Fibroblast of the conjunctiva (primary cell): ENCODE measurements at places on chromosomes 6 and 20.

DNA sequence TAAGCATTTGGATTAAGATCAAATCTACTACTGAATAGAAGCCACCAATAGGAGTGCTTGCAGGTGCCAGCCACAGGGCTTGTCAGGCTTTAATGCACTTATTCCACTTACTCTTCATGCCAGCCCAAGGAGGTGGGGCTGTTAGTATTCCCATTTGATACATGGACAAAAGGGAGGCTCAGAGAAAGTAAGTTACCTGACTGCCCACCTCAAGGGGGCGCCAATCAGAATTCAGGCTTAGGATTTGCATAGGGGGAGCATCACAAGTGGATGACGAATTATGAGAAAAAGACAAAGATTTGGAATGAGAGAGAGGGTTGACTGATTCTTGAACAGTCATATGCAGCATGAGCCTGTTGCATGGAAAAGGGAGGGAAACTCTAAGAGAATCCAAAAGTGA is 188.4 kb upstream of the TSHZ2 start:
- DNase-seq, result no peak

DNA sequence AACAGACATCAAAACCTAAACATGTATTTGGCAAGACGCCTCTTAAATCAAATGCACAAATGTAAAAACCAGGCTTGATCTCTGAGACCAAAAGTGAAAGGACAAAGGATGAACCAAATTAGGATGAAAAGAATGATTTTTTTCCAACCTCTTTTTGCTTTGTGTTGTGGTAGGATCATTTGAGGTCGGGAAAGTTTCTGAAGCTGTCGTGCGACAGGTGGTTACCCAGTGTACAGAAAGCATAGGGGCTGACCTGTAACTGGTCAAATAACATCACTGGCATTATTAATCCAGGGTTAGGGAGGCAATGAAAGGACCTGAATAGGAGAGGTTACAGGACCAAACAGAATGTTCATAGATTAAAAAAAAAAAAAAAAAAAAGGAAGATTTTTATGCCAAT is 18.1 kb upstream of the NOL7 start:
- no peak for DNase-seq

- no peak for DNase-seq
Measured at GRCh38 chr6:118746825-118747174, 95.4 kb upstream of the CEP85L start.

DNA sequence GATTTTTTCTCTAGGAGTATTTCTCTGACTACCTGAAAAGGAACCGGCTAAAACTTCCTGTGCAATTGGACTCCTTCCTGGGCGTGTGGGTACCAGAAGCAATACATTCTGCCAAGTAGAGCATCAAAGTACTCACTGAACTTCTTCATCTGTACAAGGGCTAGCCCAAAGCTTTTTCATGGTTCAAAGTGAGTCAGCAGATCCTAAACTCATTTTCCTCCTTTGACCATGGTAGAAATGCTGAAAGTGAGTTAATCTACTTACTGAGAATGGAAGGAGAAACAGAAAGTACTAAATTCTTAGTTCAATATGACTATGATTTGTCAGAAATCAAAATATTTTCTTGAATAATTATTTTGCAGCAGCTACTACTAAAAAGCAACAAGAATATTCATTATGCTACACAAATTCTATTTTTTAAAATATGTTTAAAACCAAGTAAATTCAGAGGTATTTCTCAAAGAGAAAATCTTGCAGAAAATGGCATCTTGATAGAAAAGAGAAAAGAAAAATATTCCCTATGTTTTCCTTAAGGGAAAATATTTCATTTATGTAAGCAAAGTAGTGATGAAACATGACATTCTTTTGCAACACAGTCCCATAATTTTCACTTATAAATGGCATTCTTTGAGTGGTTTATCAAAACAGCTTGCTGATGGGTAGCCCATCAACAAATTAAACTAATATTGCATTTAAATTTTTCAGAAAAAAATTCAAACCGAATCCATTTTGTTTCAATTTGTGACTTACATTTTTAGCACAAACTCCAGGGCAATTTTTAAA is 3.7 kb upstream of the BEND6 start:
- DNase-seq, result no peak

GRCh38 chr20:35947907-35948306 is 6.4 kb downstream of the SCAND1 start:
- DNase-seq, result no peak

GRCh38 chr20:10921491-10922010 is 247.8 kb upstream of the JAG1 start:
- no peak for DNase-seq

DNA sequence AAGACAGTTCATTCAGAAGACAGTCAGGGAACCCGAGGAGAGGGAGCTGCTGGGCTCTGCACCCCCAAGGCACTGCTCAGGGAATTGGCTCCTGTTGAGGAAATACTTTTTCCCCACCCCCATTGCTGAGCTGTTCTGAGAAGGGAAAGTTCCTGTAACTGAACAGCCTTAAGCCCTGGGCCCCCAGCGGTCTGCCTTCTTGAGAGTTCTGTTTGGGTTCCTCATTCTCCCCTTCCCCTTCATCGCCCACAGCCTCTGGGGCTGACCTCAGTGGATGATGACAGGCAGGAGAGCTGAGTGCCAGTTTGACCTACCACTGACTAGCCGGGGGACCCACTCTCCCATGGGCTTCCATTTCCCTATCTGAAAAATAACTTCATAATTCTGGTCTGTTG is 10.7 kb downstream of the HCK start:
- no peak for DNase-seq

DNA sequence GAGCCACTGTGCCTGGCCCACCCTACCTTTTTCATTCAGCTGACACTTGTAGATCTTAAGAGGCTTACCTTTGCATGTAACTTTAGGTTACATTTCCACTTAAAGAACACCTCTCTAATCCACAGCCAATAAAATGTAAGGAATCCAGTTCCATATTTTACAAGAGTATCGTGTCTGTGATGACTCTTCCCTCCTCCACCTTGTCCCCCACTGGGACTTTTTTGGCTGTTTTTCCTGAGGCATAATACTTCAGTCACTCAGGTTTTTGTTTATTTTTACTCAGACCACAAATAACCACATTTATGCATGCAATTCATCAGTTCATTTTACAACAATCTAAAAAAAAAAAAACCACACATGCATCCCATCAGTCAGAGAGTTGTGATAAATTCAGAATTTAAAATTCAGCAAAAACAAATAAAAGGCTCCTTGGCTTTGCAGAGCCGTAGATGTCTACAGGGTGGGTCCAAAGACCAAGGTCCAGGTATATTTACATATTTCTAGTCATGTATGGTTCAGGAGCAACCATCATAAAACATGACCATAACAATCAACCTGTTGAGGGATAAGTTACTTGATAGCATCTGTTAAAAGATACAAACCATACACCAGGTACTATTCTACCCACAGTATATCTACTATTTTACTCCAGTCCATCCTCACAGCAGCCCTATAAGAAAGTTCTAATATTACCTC is 9.9 kb downstream of the ATXN1 start:
- DNase-seq, result no peak

- no peak for DNase-seq
Measured at GRCh38 chr6:112939563-112939962, 592.4 kb downstream of the RFPL4B start.

DNA sequence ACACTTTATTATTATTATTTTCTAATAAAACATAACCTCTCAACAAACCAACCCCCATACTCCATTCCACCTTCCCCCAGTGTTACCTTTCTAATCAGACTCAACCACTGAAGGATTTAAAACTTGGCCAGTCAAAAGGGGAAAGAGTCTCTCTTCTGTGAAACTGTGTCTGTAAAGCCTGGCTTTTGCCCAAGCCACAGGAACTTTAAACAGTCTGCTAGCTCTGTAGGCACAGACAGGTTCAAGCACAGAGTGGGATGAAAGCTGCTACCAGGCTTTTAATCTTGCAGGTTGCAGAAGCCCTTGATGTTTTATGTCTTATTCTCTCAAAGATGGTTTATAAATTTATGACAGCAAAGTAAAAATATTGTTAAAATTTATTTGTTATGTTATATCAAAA is 585.7 kb downstream of the TENT5A start:
- peak; percentile 12 for DNase-seq

DNA sequence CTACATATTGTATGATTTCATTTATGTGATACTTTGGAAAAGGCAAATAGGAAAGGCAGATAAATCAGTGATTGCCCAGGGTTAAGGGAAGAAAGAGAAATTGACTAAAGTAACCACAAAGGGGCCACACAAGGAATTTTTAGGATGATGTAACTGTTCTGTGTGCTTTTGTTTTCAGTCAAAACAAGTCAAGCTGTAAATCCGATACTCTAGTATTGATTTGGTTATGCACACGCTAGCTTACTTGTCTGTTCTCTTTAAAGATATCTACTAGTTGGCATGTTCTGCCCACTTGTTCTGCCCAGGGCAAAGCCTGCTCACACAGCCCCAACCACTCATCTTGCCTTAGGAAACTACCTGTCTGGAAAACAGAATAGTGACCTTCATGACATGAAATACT is 6.4 kb downstream of the FBXL4 start:
- DNase-seq, result no peak

- DNase-seq, result no peak
Measured at GRCh38 chr6:12081771-12082170, 69.7 kb downstream of the HIVEP1 start.

DNA sequence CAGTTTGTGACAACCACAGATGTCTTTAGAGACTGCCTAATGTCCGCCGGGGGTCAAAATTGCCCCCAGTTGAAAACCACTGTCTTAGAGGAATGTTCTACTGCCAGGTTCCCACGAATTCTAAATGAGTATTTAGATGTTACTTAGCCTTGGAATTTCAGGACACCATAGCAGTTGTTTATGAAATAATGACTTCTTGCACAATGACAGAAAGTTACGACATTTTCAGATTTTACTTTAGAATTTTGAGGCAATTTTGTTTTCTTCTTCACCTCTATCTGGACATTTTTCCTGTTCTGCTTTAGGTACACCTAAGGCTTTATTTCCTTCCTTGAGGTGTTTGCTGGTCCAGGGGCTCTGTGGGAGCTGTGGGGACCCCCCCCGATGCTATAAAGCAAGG is 83.4 kb downstream of the CCDC170 start:
- no peak for DNase-seq

GRCh38 chr20:61514396-61514795 is 262.3 kb downstream of the CDH4 start:
- no peak for DNase-seq

DNA sequence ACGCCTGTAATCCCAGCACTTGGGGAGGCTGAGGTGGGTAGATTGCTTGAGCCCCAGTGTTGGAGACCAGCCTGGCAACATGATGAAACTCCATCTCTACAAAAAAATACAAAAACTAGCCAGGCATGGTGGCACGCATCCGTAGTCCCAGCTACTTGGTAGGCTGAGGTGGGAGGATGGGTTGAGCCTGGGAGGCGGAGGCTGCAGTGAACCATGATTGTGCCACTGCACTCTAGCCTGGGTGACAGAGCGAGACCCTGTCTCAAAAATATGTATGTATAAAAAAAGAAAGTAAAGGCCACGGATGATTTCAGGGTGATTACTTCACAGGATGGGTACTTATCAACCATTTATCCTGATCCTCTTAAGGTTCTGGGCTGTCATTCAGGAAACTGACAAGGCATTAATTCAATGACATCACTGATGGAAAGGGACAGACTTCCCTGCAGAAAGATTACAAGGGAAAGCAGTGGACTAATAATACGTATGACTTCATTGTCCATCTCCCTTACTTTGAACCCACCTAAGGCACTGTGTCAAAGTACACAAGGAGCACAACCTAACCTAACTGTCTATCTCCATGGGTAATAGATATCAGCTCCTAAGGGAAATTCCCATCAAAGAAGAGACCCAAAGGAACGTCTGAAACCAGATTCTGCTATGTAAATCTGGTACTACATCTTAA is 61.2 kb downstream of the ZMYND8 start:
- no peak for DNase-seq

DNA sequence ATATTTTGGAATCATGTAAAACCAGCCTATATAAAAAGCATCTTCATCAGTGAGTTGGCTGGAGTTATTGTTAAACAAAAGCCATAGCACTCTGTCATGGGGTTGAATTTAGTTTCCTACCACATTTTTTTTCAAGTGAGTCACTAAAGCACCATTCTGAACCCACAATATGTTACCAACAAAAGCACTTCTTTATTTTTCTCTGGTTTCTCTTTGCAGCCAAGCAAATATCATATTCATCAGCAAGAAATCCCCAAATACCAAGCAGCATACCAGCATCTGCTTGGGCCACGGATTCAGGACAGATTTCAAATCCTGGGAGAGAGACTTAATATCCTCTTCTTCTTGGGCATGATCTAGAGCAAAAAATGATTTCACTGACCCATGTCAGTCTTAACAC is 441.4 kb downstream of the BCKDHB start:
- DNase-seq, result peak; percentile 76

DNA sequence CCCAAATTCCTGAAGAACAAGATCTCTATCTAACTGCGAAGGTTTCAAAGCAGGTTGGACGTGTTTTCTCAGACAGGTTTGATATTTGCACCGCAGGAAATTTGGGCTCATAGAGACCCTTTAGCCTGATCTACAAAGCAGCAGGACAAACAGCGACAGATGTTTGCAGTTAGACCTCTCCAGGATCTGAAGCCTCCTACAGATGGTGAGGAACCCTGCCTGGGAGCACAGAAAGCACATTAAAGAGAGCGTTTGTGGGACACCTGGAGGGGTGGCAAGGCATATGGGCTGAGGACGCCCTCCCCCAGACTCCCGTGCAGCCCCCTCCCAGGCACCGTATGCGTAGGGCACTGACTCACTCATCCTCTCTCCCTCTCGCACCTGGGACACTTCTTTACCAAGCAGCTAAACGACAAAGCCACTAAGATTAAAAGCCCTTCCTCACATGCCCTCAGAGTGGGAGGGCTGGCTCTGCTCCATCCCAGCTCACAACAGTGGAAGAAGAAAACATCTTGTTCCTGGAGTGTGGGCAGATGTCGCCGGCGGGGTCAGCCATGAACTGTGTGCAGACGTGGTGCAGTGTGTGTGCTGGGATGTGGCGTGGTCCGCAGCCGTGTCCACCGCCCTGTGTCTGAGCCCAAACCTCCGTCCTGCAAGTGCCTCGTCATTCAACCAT is 249.7 kb upstream of the AFDN start:
- no peak for DNase-seq

GRCh38 chr6:35557239-35557638 is 44.5 kb upstream of the TULP1 start:
- no peak for DNase-seq

GRCh38 chr6:20669571-20670314 is 135.5 kb downstream of the CDKAL1 start:
- DNase-seq, result no peak

GRCh38 chr20:54843865-54844264 is 368.5 kb downstream of the DOK5 start:
- no peak for DNase-seq

- no peak for DNase-seq
Measured at GRCh38 chr20:5282561-5282960, 34.2 kb downstream of the PROKR2 start.

- DNase-seq, result no peak
Measured at GRCh38 chr6:149694921-149695320, 23.0 kb downstream of the LATS1 start.
